ENCODE measurements at places on chromosomes 5 and 9.
A peak's percentile ranks its signal among the peaks of the same experiment; 100 is the strongest.

GRCh38 chr9:137032858-137033257 is 970 bp upstream of the FUT7 start:
- DNase-seq, result no peak

- no peak for DNase-seq
Observed at GRCh38 chr9:83132768-83133167, 69.8 kb upstream of the RASEF start.

DNA sequence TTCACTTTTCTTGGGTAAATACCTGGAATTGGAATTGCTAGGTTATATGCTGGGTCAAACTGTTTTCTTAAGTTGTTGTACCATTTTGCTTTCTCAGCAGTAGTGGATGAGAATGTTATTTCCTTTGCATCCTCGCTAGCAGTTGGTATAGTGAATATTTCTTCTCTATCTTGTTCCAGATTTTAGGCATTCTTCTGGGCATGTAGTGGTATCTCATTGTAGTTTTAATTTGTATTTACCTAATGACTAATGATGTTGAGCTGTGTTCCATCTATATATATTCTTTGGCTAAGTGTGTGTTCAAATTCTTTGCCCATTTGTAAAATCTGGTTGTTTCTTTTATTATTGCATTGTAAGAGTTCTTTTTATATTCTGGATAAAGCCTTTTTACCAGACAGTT is 333.3 kb downstream of the MAT2B start:
- DNase-seq, result no peak

GRCh38 chr5:96896806-96897205 is 20.5 kb downstream of the ERAP2 start:
- no peak for DNase-seq

DNA sequence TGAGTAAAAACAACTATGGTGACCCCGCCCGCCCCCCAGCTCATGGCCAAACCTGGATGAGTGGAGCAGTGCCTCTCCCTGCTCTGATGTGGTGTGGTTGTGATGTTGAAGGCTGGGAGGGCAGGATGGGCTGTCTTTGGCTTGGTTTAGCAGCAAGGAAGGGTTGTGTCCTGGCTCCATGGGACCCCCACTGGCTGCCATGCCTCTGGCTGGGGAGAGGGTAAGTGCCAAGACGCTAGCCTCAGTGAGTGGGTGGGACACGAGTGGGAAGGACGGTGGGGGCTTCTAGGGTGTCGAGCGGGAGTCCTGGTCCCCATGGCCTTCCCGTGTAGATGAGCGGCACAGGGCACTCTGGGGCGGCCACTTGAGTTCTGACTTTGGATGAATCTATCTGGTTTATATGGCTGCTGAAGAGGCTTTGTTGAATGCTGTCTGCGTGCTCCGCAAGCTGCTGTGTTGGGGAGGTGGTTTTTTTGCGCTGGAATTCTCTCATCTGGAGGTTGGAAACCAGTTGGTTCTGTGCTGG is 50.4 kb downstream of the DAB2IP start:
- DNase-seq, result no peak

GRCh38 chr9:95004411-95005277 is 278.1 kb downstream of the AOPEP start:
- DNase-seq, result no peak

- no peak for DNase-seq
Observed at GRCh38 chr5:2797160-2797559, 45.7 kb upstream of the IRX2 start.

- DNase-seq, result no peak
Observed at GRCh38 chr5:130164966-130165365, 260.7 kb downstream of the CHSY3 start.

DNA sequence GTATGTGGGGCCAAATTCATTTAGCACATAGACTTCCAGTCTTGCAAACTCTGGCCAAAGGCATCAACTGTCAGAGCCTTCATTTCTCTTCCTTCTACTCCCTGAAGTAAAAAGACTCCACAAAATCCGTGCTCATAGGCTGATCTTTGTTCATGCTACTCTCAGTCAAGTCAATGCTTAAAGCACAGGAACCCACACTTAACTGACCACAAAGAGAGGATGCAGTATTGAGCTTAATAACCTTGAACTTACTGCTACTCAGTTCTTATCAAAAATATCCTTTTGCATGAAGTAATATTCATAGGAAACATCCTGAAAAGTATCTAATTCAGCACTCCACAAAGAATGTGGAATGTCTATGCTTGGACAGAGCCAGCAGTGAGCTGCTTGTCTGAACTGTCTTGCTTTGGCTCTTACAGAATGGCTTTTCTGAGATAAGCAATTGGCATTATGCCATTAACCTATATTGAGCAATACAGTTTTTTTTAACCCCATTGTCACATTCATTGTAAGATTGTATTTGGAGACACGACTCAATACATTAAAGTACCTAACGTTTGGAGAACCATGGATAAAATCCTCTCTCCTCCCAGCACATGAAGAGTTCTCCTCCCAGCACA is 21.7 kb downstream of the LPAR1 start:
- no peak for DNase-seq

DNA sequence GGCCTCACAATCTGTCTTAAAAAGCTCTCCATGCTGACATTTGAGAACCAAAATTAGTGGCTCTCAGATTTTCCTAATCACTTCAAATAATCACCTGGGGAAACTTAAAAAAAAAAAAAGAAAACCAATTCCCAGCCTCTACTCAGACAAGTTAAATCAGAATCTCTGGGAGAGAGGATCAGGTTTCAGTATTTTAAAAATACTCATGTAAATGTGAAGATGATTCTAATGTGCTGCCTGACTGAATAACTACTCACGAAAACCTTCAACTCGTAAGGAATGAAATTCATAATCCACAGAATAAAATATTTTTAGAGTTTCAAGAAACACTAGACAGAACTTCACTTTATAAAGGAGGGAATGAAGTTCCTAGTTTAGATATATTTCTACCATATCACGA is 114.4 kb downstream of the SVEP1 start:
- DNase-seq, result no peak

GRCh38 chr9:92960561-92961290 is 13.4 kb downstream of the FGD3 start:
- DNase-seq, result no peak

- no peak for DNase-seq
Observed at GRCh38 chr9:94928691-94929368, 202.3 kb downstream of the AOPEP start.

DNA sequence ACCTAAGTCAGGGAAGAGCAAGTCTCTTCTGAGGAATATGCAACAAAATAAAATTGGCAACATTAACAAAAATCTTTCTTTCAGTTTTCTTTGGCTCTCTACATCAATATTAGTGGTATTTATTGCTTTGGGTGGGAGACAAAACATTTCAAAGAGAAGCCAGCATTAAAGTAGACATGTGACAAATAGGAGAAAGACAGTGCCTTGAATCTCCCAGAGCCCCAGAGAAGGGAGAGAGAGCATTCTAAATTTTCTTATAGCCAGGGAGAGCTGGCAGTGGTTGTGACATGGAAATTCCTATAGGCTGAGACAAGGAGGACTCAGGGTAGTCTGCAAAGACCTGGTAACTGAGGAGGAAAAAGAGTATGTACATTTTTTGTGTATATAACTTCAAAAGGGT is 79.4 kb upstream of the NREP start:
- DNase-seq, result no peak

- DNase-seq, result no peak
Observed at GRCh38 chr9:27924502-27924901, 351.2 kb upstream of the C9orf72 start.

DNA sequence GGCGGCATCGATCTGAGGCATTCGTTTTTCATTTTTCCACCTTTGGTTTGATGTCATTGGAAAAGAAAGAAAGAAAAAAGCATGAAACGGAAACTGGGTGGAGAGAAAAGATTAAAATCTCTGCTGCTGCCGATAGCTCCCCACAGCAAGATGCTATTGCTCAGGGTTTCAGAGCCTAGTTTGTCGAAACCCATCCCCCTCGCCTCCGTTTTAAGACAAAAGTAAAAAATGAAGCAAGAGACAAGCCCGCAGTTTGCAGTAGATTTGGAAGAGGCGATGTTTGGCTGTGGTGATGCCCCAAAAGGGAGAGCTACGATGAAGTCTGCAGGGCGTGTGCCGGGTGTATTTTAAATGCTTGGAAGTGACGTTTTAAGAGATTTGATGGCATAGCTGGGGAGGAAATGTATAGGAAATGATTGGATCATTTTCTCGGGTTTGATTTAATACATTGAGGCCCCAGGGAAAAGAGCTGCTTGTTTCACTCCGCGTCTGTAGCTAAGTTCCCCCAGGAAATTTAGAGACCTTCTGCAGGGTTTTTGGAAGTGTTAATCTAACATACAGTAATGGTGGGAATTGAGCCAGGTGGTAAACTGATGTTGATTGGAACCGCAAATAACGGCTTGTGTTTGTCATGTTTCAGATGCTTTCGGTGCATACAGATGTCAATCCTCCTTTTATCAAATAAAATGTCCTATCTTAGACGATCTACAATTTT is 909 bp downstream of the NDFIP1 start:
- no peak for DNase-seq

GRCh38 chr5:6246820-6247437 is 131.4 kb downstream of the MED10 start:
- DNase-seq, result no peak

- no peak for DNase-seq
Observed at GRCh38 chr5:179435731-179436315, 90.6 kb upstream of the ADAMTS2 start.

GRCh38 chr5:154198611-154199230 is 8.2 kb downstream of the GALNT10 start:
- DNase-seq, result no peak

GRCh38 chr5:78320401-78320800 is 25.9 kb upstream of the AP3B1 start:
- peak; percentile 27 for DNase-seq

- no peak for DNase-seq
Observed at GRCh38 chr5:72282878-72283277, 37.2 kb downstream of the MRPS27 start.

GRCh38 chr5:105947461-105947860 is 1723.3 kb downstream of the EFNA5 start:
- DNase-seq, result no peak

DNA sequence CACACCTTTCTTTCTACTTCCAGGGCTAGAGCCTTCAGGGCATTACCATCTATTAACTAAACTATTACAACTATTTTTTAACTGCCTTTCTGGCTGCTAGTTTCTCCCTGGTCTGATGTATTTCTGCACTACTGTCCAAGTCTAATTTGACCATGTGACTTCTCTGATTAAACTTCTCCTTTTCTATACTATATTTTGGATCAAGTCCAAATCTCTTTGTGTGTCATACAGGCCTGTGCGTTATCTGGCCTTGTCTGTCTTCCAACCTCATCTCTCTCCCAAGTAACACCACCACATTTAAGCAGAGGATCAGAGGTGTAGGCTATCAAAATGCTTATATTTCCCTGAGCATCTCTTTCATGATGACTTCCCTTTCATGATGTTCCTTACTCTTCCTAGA is 47.2 kb upstream of the OR13F1 start:
- no peak for DNase-seq

- DNase-seq, result no peak
Observed at GRCh38 chr9:121835587-121836365, 184.3 kb downstream of the DAB2IP start.

GRCh38 chr9:70285246-70285645 is 26.5 kb downstream of the SMC5 start:
- peak; percentile 35 for DNase-seq

- no peak for DNase-seq
Observed at GRCh38 chr5:82045554-82046275, 73.9 kb downstream of the ATG10 start.

DNA sequence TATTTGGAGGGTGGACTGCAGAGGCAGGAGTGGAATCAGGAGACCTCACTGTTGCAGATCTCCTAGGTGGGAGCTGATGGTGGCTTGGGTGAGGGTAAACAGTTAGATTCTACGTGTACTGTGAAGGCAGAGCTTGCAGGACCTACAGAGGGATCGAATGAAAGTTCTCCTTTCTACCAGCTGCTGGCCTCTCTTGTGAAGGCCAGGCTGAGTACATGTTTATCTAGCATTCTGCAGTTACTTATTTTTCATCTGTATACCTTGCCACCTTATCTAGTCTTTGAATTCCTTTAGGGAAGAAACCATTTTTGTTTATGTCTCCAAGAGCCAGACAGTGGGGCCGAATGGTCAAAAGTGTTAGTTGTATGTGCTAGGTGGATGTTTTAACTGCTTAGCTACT is 57.6 kb downstream of the PTTG1 start:
- no peak for DNase-seq

DNA sequence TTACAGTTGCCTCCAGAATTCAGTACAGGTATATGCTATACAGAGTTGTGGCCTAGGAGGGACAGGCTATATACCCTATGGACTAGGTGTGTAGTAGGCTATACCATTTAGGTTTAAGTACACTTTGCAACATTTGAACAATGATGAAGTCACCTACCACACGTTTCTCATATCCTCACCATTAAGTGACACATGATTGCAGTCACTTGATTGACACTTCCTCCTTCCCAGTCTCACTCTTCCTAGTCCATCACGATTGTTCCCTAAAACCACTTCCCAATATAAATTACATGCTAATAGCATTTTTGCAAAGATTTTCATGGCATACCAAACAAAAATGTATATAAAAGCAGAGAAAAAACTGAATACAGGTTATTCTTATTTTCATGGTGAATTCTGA is 312.2 kb downstream of the EPB41L4A start:
- DNase-seq, result no peak

- DNase-seq, result no peak
Observed at GRCh38 chr5:144421411-144421810, 250.7 kb downstream of the KCTD16 start.

DNA sequence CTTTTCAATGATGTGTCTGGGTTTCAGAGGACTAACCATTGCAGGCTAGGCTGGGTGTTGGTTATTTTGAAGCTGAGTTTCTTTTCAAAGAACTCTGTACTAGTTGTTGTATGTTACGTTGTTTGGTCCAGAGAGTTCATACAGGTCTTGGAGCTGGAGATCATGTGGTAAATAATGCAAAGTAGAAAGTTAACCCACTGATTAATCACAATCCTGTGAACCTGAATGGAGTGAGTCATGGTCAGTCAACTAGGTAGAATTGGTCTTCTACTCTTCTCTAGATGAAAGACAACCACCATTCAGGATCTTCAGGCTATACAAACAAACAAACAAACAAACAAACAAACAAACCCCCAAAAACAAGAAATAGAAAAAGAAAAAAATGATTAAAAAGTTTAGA is 388.9 kb upstream of the ACTBL2 start:
- no peak for DNase-seq

DNA sequence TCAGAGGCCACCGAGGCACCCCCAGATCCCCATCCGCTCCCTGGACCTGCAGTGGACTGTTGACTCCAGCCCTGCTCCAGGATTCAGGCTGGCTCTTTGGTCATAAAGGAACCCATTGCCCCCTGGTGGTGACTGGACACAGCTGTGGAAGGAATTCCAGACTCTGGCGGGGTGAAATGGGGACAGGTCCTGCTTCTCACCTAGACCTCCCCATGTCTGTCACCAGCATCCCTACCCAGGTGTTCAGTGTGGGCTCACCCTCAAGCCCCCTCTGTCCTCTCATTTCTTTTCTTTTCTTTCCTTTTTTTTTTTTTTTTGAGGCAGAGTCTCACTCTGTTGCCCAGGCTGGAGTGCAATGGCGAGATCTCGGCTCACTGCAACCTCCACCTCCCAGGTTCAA is 25.5 kb upstream of the STXBP1 start:
- DNase-seq, result peak; percentile 79

GRCh38 chr5:5405441-5405840 is 17.0 kb upstream of the ICE1 start:
- no peak for DNase-seq
